ENCODE measurements at places on chromosomes 7 and 10.

- DNase-seq: no peak
Observed at GRCh38 chr7:137017221-137017620, 148.8 kb downstream of the CHRM2 start.

DNA sequence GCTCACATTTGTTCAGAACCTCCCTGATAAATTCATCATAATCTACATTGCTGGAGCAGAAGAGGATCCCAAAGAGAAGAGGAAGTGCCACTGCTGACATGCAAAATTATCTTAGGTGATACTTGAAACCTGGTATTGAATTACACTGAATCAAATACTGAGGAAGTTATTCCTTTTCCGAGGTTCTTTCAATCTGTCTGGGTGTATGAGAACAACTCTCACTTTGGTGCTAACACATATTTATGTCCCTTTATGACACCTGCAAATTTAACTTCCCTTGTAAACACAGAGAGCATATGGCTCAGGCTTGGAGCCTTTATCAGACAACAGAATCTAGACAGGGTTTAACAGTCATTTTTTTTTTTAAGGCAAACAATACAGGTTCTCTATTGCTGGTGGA lies 131.4 kb downstream of the SRPK2 start:
- DNase-seq: no peak

GRCh38 chr10:2964632-2965296 lies 102.6 kb upstream of the PFKP start:
- DNase-seq: no peak

- DNase-seq: no peak
Observed at GRCh38 chr10:4939224-4940072, 23.8 kb upstream of the AKR1C1 start.

GRCh38 chr10:15715619-15716227 lies 4.0 kb downstream of the ITGA8 start:
- no peak for DNase-seq

- DNase-seq: no peak
Observed at GRCh38 chr10:120963594-120964220, 112.5 kb downstream of the WDR11 start.

DNA sequence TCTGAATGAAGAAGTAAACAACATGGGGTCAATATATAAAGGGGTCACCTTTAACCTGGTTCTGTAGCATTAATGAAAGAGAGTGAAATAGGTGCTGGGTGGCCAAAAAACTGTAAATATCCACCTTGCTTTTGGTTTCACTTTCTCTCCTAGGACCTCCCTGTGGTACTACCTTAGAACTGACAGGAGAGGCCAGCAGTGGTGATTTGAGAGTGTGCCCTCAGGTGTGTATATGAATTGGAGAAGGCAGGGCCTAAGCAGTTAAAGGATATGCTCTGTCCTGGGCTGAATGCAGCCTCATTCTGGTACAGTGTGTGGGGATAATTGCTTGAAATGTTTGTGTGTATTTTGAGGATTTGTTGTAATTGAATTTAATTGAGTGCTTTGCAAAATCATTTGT lies 62.0 kb downstream of the BBS9 start:
- DNase-seq: no peak

DNA sequence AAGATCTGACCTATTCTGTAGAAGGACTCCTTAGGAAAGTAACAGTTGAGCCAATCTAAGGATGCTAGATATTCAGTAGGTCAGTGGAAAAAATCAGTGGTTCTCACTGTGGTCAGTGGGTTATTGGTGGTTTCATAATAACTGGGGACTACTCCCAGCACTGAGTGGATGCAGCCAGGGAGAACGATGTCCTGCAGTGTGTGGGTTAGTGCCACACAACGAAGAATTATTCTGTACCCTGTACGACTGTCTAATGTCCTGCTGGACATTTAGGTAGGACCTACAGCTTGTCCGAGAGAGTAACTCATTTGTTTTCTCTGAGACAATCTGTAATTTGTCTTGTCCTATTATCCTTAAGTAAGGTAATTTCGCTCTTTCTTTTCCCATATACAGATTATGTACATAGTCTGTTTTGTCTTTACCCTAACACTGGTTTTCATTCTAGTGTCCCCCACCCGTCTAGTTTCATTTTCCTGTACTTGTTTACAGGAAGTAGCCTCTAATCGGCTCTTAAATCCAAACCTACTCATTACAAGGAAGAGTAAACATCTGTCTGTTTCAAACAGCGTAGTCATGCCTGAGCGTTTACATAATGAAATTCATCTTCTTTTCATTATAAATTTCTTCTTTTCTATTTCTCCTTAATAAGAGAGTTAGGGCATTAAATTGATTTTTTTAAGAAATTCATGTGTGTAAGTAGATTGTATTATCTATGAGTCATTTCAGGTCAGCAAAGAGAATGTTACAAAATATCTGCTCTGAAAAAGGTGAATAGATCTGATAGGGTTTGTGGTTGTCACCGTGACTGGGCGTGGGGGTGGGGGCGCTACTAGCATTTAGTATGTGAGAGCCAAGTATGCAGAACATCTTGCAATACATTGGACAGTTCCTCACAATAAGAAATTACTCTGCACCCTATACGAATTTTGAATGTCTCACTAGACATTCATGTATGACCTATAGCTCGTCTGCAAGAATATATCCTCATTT lies 8.3 kb upstream of the ZC3HAV1L start:
- no peak for DNase-seq

DNA sequence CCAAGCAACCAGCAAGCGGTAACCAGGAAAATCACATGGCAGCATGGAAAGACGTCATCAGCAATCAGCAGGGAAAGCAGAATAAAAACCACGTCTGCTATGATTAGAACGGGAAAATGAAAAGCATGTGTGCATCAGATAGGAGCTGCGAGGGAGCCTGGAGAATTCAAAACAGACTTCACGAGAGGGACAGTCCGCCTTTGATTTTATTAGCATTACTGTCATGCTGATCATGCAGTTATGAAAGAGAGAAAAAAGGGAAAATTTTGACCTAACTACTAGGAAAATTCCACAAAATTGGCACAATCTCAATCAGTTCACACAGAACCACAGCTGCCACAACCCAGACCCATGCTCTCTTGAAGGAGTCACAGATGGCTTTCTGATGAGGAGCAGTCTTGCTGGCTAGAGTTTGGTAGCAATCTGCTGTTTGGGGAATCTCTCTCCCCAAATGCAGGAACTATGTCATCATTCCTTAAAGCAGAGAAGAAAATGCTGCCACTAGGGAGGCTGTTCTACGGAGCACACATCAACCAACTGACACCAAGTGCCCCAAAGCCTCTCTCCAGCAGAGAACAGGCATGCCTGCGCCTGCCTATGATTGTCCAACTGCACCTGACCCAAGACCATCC lies 295.9 kb downstream of the TNS3 start:
- no peak for DNase-seq

- no peak for DNase-seq
Observed at GRCh38 chr10:125007436-125007835, 65.5 kb downstream of the ZRANB1 start.

- DNase-seq: peak; percentile 36
Observed at GRCh38 chr7:7323352-7323751, 141.0 kb downstream of the C1GALT1 start.

GRCh38 chr10:74418285-74418872 lies 267.4 kb downstream of the ADK start:
- no peak for DNase-seq

- no peak for DNase-seq
Observed at GRCh38 chr7:105838627-105839231, 37.7 kb downstream of the ATXN7L1 start.

- no peak for DNase-seq
Observed at GRCh38 chr10:66852811-66853210, 73.0 kb upstream of the LRRTM3 start.

GRCh38 chr7:134182078-134182477 lies 54.9 kb downstream of the LRGUK start:
- DNase-seq: no peak

DNA sequence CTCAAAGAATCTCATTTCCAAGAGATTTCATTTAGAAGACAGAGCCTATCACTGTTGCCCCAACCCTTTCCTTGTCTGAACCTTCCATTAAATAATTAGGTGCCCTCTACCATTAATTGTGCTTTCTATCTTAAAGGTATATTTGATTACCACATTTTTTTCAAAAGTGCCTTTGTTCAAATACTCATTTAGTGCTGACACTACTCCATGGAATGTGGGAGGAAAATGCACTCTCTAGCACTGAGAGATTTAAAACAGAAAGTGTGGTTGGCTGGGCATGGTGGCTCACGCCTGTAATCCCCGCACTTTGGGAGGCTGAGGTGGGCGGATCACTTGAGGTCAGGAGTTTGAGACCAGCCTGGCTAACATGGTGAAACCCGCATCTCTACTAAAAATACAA lies 119.8 kb downstream of the CACNA2D1 start:
- DNase-seq: no peak

DNA sequence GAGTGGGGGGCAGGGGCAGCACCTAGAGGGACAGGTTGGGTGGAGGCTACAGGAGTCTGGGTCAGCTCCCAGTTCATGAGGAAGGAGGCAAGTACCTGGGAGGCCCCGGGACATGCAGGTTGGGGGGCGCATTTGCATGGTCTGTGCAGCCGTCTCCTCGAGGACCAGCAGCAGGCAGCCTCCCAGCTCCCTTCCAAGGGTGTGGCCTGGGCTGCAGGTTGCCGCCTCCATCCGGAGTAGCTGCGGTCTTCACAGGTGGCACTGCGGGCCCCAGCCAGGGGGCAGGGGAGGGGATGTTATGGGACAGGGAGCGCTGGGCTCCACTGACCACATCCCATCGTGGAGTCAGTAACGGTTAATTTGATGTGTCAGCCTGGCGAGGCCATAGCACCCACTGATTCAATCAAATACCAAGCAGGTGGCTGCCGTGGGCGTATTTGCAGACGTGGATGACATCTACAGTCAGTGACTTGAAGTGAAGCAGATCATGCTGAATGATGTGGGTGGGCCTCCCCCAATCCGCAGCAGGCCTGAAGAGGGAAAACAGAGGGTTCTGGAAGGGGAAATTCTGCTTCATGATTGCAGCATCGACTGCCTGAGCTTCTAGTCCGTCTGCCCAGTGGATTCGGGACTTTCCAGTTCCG lies 81.6 kb downstream of the PRKAG2 start:
- DNase-seq: no peak

DNA sequence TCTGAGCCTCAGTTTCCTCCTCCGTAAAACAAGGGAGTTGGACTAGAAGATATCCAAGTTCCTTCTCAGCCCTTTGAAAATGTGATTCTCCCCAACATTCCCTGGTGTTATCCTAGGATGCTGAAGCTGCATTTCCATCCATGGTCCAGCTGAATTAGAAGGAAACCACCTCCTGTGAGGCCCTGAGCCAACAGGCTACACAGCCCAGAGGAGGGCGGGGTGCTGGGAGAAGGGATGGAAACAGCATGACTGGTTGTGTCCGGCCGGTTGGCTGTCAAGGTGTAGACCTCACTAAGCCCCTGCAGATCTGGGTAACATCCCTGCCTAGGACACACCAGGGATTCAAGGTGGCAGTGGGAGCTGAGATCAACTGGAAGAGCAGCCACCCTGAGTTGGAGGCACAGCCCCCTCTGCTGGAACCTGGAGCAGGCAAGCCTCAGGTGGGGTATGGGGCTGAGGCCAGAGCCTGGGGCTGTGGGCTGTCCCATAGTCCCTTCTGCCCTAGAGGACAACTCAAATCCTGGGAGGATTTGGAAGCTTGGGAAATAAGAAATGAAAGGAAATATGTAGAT lies 72.0 kb downstream of the PAX2 start:
- DNase-seq: no peak

- DNase-seq: no peak
Observed at GRCh38 chr7:24728503-24729364, 28.5 kb downstream of the GSDME start.

DNA sequence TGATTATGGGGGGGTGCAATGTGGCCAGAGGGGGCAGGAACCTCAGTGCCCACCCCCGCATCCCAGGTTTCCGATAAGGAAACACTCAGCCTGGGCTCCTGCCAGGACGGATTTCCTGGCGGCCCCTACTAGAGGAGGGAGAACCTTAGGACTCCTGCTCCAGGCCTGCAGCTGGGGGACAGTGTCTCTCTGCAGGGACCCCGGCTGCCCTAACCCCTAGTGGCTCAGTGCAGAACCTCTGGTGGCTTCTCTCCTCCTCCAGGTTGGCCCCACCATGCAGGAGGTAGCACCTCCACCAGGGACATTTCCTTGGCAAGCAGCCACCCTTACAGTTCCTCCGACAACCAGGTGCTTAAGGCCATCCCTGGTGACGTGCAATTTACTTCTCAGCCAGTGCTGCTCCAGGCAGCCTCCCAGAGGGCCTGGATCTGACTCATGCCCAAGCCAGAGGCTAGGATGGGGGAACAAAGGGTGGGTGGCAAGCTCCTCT lies 31.9 kb downstream of the SH2B2 start:
- DNase-seq: no peak

DNA sequence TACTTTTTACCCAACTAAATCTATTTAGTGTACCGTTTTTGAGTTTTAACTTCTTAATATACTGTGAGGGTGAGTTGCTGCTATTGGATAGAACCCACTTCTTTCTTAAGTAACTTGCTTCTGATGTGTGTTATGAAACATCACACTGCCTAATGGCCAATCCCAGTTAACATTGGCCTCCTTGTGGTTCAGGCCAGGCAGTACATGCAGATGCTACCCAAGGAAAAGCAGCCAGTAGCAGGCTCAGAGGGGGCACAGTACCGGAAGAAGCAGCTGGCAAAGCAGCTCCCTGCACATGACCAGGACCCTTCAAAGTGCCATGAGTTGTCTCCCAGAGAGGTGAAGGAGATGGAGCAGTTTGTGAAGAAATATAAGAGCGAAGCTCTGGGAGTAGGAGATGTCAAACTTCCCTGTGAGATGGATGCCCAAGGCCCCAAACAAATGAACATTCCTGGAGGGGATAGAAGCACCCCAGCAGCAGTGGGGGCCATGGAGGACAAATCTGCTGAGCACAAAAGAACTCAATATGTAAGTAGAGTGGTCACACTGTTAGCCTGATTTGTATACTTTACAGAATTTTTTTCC lies 39.7 kb downstream of the TES start:
- DNase-seq: no peak

DNA sequence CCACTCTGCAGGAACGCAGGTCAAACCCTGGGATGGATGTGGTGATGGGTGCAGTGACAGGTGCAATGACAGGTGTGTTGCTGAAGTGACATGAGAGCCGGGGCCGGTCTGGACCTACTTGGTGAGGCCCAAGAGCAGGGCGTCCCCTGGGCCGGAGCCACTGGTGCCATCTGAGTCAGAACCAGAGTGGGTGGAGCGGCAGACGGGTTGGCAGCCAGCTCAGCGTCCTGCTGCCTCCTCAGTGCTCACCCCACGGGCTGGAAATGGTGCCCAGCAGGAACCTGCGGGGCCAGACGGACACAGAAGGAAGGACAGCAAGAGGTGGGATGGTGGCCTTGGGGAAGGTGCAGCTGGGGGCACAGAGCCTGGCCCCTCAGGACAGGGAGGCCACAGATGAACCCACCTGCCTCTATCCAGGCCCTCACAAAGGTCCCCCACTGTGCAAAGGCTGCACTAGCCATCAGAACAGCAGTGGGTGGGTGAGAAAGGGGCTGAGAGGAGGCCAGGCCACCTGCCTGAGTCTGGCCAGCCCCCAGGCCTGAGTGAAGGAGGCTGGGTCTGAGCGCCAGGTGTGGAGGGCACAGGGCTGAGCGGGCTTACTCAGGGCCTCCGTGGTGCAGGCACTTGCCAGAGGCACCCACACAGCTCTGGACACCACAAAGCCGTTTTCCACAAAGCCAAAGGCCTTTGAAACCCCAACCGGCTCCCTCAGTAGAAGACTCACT lies 129.0 kb upstream of the PPP2R2D start:
- DNase-seq: no peak

All from GM18507 (cell line).